T-helper 2 cell (primary cell): ENCODE measurements at places on chromosomes 3 and 15.

- no peak for DNase-seq
These were observed 128.5 kb downstream of the CHSY1 start for GRCh38 chr15:101123222-101123910.

DNA sequence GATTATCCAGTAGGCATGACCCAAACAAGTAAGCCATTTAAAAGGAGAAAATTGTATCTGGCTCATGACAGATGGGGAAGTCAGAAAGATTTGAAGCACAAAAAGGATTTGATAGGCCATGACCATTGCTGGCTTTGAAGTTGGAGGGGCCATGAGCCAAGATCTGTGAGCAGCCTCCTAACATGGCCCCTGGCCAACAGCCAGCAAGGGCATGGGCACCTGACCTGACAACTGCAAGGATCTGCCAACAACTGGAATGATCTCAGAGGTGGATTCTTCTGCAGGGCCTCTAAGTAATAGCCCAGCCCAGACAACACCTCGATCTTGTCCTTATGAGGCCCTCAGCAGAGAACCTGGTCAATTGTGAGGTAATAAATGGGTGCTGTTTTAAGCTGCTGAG, 93.0 kb downstream of the ARNT2 start:
- no peak for DNase-seq

DNA sequence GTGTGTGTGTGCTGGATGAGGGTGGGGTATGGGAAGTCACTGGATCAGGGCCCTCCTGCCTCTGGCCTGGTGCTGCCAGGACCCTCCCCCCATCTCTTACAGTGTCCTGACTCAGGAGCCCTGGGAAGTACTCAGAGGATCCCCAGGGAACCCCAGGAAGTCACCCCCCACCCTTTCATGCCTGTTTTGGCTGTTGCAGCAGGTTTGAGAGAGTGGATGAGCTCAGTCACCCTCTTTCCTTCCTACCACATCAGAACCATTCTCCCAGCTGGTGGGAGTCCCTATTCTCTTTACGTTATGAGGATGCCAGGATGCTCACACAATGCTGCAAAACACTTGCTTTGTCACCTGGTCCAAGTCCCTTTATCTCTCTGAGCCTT, 59.0 kb downstream of the BDH1 start:
- DNase-seq, result no peak

- peak; percentile 34 for DNase-seq
These were observed 11.1 kb upstream of the RTP2 start for GRCh38 chr3:187713504-187713903.

DNA sequence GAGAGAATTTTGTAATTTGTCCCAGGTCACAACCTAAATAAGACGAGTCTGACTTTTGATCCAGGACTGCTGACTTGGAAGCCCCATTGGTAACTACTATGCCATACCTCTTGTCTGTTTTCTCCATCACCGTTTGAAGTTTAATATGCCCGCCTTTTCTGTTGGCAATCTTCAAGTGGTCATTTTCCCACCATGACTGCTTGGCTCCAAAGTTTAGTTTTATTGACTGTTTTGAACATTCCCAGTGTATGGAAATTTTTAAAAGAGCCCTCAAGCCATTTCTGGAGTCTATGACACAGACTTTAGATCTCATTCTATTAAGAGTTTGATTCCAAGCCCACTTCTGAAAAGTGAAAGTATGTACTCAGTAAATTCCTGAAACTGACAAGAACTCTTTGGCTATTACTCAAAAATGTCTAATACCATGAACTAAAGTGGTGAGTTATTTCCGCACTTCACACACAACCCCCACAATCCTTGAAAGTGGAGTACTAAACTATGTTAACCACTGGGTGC, 136.7 kb upstream of the ADAMTS9 start:
- DNase-seq, result no peak

- no peak for DNase-seq
These were observed 3.5 kb downstream of the FEM1B start for GRCh38 chr15:68281008-68281407.

GRCh38 chr3:66819993-66820501, 178.1 kb upstream of the KBTBD8 start:
- no peak for DNase-seq

GRCh38 chr3:180433152-180433551, 168.8 kb upstream of the TTC14 start:
- DNase-seq, result no peak

DNA sequence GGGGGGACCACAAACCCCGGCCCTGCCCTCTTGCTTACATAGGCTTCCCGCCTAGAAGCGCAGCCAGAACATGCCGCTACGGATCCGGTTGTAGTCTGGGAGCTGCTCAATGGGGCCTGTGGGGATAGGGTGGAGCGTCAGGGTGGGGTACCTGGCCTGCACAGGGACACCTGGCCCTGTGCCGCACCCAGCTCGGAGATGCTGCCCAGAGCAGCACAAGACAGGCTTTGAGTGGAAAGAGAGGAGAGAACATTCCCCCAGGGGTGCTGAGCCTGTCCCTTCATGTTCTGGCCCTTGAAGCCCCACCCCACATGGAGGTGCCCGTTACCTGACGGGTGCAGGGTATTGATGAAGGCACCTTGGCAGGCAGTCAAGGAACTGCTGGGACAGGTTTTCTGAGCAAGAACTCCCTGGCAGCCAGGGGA, 4.0 kb upstream of the COL7A1 start:
- DNase-seq, result no peak

- DNase-seq, result no peak
These were observed 362.8 kb downstream of the CHST2 start for GRCh38 chr3:143482106-143483088.

DNA sequence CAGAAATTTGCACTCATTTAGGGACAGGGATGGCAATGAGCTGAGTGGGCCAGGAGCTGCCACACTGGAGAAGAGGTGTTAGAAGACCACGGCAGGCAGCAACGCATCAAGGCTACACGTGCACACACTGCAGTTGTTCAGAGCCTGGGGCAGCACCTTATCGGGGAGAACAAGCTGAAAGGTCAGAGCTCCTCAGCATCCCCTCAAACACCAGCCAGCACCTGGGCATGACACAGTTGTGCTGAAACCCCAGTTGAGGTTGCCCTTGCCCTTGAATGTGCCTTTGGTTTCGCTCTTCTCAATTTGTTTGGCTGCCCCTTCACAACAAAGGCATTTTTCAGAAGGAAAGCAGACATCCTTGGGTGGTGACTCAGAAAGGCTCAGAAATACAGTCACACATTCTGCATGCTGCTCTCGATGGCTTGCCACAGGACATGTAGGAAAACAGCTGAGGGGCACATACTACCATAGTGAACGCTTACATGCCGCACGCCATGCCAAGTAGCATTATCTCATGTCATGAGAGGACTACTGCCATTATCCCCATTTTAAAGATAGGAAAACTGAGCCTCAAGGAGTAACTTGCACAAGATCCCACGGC, 57.6 kb downstream of the ST8SIA2 start:
- no peak for DNase-seq

DNA sequence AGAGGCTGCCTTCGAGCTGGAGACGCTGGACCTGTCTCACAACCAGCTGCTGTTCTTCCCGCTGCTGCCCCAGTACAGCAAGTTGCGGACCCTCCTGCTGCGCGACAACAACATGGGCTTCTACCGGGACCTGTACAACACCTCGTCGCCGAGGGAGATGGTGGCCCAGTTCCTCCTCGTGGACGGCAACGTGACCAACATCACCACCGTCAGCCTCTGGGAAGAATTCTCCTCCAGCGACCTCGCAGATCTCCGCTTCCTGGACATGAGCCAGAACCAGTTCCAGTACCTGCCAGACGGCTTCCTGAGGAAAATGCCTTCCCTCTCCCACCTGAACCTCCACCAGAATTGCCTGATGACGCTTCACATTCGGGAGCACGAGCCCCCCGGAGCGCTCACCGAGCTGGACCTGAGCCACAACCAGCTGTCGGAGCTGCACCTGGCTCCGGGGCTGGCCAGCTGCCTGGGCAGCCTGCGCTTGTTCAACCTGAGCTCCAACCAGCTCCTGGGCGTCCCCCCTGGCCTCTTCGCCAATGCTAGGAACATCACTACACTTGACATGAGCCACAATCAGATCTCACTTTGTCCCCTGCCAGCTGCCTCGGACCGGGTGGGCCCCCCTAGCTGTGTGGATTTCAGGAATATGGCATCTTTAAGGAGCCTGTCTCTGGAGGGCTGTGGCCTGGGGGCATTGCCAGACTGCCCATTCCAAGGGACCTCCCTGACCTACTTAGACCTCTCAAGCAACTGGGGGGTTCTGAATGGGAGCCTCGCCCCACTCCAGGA, 21.1 kb downstream of the NRROS start:
- no peak for DNase-seq

- DNase-seq, result no peak
These were observed 222.0 kb downstream of the STT3B start for GRCh38 chr3:31754575-31755278.

DNA sequence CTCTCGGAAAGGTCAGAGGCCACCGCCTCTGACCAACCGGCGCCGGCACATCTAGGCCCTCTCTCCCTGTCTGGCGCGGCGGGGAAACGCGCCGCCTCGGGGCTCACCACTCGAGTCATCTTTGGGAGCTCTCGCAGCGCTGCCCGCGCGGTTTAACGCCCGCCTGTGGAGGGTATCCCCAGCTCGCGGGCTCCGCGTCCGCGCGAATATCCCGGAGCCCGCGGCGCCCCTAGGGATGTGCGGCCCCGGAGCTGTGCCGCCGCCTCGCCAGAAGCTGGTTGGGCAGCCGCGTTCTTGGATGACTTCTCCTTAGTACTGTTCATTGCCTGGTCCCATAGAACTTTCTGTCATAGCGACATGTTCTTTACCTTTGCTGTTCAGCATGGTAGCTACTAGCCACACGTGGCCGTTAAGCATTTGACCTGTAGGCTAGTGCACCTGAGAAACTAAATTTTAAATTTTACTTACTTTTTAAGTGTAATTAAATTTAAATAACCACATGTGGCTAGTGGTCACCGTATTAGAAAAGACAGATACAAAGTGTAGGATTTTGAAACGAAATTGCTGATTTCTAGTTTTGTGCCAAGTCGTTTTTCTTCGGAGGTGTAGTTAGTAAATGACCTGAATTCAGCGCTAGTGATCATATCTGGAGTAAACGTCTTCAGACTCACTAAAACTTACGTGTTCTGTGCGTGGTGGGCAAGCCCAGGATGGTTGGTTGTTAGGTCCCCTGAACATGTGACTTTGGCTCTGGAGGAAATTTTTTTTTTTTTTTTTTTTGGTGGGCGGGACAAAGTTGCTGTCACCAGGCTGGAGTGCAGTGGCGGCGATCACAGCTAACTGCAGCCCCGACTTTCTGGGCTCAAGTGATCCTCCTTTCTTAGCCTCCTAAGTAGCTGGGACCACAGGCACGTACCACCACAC, 835 bp downstream of the ARIH2 start:
- peak; percentile 23 for DNase-seq

GRCh38 chr3:170739410-170739809, 130.6 kb downstream of the RPL22L1 start:
- DNase-seq, result no peak

- no peak for DNase-seq
These were observed 45.1 kb downstream of the TNIK start for GRCh38 chr3:171415070-171415469.

DNA sequence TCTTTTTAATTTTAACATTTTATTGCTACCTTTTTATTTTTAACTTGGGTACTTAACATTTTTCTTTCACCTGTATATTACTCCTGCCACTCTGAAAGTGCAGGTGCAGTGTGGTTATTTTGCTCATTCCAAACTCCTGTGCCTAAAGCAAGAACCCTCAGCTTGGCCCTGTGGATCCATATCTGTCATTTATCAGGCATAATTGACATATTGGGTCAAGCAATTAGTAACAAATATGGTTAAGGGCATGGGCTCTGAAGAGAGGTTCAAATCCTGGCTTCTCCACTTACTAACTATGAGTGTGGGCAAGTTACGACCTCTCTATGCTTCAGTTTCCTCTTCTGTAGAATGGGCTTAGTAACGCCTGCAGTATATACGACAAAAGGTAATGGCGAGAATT, 9.8 kb upstream of the VPS8 start:
- DNase-seq, result no peak

GRCh38 chr15:68012911-68013310, 41.2 kb upstream of the PIAS1 start:
- no peak for DNase-seq

GRCh38 chr15:76961268-76962011, 29.9 kb downstream of the RCN2 start:
- no peak for DNase-seq

DNA sequence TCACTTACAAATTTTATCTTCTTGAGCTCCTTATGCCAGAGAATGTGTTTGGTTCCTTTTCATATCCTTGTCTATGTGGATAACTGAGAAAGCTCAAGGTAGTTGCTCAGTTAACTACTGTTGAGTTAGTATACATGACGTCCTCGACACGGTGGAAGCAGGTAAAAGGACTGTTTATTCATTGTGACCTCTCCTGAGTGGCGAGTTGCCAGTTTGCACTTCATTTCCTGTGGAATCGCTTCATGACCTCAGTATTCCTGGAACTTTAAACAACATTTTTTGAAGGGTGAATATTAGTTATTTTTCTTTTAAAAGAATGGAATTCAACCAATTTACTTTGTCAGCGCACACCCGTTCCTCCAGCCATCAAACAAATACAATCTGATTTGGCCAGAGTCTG, 1.2 kb upstream of the TPRG1 start:
- no peak for DNase-seq

DNA sequence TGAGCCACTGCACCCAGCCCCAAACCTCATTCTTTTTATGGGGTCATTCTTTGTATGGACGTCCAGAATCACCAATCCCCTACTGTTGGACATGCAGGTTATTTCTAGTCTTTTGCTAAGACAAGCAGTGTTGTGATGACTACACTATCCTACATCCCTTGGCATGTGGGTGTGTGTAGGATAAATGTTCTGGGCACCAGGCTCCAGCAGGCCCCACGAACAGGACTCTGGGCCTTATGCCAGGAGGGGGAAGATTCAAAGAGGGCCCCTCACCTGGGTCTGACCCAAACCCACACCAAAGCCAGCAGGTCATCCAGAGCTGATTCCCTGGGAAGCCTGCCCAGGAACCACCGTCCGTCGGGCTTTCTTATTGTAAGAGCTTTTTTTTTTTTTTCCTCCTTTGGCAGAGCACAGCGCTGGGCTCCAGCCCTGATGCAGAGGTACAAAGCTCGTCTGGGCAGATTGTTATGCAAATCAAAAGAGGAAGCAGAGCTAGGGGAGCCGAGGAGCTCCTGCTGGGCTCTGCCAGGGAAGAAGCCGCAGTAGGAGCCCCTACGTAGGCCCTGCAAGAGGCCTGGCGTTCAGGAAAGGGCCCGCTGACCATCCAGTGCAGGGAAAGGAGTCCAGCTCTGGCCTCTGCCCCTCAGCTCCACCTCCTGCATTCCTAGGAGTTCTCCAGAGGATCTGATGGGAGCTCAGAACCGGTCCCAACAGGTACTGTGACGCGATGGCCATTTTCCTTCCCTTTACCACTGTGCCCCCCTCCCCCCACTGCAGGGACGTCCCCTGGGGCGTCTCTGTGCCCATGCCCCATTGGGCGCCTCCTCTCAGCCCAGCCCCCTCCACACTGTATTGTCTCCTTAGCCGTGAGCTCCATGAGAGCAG, 29.0 kb upstream of the FURIN start:
- no peak for DNase-seq
